Caco-2 (cell line): ENCODE measurements at places on chromosomes 5 and 9. TPM values are rescaled to one million over a fixed set of nuclear protein-coding genes. Genes with fewer than 3 reads are reported as not detected.
A peak's percentile ranks its signal among the peaks of the same experiment; 100 is the strongest.

NIPAL4 gene
- total RNA-seq, result 0.81 and 0.86 TPM in 2 replicates

- H3K27me3 ChIP-seq, result no peaks in the 10 kb centered on the region
- peak overlapping the region; percentile 48 for H3K27ac ChIP-seq
- peaks cover 9% of the 10 kb centered on the region; the same call in 1 of the 2 replicates for H3K4me1 ChIP-seq
These were observed 5.2 kb upstream of the CEL start for GRCh38 chr9:133056533-133056932.

DNA sequence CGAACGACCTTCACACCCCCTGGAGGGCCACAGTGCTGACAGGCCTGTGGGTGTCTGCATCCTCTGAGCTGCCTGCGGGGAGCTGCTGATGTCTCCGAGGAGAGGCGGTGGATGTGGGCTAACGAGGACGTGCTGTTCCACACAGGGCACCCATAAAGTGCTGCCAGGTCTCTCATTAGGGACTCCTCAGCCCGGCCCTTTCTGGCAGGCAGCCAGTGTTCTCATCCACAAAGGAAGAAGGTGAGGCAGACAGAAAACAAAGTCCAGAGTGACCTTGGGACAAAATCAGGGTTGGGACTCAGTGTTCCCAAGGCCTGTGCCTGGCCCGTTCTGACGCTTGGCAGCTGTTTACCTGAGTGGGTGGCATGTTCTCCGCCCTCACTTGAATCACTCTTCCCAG is 29.3 kb downstream of the CARTPT start:
- no peaks in the 10 kb centered on the region for H3K4me1 ChIP-seq
- no peaks in the 10 kb centered on the region for H3K36me3 ChIP-seq
- no peaks in the 10 kb centered on the region for H3K27me3 ChIP-seq
- H3K27ac ChIP-seq, result no peak overlapping the region
- no peak overlapping the region for H3K4me3 ChIP-seq

ARL10 gene
- total RNA-seq, result 2.1 and 2.3 TPM in 2 replicates
